ENCODE measurements at places on chromosomes 12 and 14. TPM values are rescaled to one million over a fixed set of nuclear protein-coding genes. Genes with fewer than 3 reads are reported as not detected.

GRCh38 chr12:10721651-10722501 lies 1.2 kb downstream of the YBX3 start:
- DNase-seq: peak; percentile 65

GRCh38 chr12:131242741-131243496 lies 289.2 kb downstream of the ADGRD1 start:
- no peak for DNase-seq

DNA sequence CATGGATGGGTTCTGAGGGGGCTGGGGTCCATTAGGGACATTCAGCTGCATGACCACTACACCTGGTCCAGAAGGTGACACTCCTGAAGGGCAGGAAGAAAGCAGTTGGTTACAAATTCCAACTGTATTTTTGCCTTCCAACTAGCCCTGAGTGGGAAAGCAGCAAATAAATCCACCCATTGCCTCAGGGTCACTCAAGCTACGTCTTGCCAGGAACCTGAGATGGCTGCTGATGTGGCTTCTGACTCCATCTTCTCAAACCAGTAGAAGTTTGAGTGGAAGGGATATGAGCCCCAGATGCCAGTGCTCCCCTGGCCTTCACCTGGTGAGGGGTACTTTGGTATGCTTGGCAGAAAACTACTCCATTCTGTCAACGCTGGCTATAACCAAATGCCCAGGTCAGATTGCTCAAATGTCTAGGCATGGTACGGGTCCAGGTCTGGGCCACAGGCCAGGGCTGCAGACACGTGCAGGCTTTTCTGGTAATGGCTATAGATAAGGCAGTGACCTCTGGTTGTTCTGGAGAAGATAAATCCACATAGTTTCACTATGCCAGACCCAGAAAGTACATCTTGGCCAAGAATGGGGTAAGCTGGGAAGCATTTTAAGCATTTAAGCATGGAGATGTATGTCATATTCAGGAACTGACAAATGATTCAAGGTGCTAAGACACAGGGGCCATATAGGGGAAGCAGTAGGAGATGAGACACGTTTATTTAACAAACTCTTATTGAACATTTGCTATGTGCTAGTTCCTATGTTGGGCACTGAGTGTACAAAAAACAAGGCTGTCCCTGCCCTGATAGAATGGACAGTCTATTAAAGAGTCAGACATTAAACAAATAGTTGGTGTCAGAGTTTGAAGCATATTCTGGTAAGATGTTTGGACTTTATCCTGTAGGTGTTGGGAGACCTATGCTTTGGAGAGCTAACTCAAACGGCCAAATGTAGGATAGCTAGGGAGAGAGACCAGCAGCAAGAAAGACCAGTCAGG lies 8.3 kb upstream of the STAC3 start:
- no peak for DNase-seq

DNA sequence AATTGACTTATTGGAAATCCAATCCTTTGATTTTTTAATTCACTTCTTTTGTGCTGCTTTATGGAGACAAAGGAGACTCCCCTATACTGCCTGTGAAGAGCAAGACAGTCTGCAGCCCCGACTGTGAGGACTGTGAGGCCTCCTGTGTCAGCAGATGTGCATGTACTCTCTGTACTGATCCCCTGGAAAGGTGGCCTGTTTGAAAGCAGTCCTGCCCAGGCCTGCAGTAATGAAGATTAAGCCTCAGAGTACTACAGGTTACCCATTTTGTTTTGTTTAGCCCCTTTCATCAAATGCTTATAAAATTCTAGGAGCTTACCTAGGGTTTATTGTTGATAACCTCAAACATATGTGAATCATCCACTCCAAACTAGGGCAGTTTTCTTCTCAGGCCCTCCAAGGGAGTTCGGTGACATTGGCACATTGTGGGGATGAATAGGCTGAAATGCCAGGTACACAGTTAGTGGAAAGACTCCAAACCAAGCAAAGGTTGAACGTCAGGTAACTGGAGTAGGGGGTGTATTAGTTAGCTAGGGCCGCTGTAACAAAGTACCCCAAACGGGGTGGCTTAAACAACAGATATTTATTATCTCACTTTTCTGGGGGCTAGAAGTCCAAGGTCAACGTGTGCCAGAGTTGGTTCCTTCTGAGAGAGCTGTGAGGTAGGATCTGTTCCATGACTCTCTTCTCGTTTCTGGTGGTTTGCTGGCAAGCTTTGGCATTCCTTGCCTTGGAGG lies 208.7 kb upstream of the BCL2L14 start:
- no peak for DNase-seq

DNA sequence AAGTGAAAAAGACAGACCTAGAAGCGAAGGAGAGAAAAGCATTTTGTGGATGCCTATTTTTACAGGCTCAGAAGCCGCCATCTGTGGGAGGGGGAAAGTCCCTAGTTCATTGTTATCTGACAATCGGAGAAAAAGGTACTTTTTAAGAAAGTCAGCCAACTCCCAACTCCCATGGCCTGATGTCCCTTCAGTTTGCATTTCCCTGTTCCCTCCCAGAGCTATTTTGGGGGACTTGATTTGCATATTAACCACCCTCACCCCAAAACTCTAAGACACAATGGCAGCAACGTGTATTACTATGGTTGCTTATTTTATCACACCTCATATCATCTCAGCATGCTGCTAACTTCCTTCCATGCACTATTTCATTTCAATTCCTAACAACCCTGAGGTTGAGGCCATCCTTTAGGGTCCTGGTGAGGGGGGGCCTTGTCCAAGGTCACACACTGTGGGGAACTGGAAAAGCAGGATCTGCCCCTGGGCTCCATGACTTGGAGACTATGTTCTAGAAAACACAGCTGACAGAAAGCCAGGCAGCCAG lies 18.7 kb downstream of the HVCN1 start:
- peak; percentile 43 for DNase-seq

GRCh38 chr14:63650256-63650952 lies 8.7 kb upstream of the WDR89 start:
- peak; percentile 74 for DNase-seq

GRCh38 chr12:115223322-115223721 lies 539.3 kb upstream of the TBX3 start:
- DNase-seq: no peak

- no peak for DNase-seq
Measured at GRCh38 chr14:39773387-39774126, 341.3 kb upstream of the FBXO33 start.

GRCh38 chr12:131561891-131562684 lies 148.8 kb upstream of the SFSWAP start:
- DNase-seq: no peak

The KRT72 gene
- total RNA-seq: 8.4 TPM

The MON2 gene
- 82.0 TPM for total RNA-seq

The TUBA1B gene
- total RNA-seq: 361 TPM

- no peak for DNase-seq
Measured at GRCh38 chr12:115872212-115872611, 405.3 kb downstream of the MED13L start.

The FOXG1 gene
- not detected for total RNA-seq

GRCh38 chr12:78210894-78211302 lies 380.2 kb downstream of the NAV3 start:
- no peak for DNase-seq

The BDKRB2 gene
- total RNA-seq: not detected

The ADSS1 gene
- 1.5 TPM for total RNA-seq

DNA sequence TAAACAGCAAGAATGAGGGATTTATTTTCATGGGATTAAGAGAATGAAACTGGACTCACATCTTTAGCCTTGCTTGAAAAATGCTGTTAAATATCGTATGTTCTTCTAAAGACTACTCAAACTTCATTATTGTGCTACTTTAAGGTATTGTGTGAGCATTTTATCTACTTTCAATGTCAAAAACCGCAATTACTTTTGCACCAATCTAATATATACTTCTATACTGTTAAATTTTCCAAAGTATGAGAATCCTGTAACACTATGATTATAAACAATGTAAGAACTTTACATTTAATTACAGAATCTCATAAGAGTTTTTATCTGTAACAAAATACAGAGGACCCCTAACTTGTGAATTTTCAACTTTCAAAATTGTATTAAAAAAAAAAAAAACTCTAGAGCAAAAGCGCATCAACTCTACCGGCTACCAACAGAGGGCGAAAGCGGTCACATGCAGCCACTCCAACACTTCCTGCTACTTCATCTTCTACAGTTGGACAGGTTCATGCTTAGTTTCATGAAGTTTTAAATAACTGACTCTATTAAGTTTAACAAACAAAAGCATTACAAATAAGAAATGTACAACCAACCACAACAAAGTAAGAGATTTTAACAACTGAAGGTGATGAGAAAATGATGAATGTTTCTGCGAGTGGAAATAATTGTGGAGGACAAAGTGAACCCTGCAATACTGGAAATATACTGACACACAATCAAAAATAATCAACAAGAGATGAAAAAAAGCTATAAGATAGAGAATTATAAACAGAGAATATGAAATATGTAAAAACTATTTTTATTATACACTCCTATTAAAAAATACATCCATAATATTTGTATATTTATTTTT lies 210.9 kb downstream of the MED13L start:
- peak; percentile 54 for DNase-seq

The DNAJC22 gene
- not detected for total RNA-seq

The FAM90A1 gene
- total RNA-seq: not detected

All from CD4-positive, alpha-beta memory T cell (primary cell).